ENCODE measurements at places on chromosomes 3 and 15. TPM values are rescaled to one million over a fixed set of nuclear protein-coding genes. Genes with fewer than 3 reads are reported as not detected.

DNA sequence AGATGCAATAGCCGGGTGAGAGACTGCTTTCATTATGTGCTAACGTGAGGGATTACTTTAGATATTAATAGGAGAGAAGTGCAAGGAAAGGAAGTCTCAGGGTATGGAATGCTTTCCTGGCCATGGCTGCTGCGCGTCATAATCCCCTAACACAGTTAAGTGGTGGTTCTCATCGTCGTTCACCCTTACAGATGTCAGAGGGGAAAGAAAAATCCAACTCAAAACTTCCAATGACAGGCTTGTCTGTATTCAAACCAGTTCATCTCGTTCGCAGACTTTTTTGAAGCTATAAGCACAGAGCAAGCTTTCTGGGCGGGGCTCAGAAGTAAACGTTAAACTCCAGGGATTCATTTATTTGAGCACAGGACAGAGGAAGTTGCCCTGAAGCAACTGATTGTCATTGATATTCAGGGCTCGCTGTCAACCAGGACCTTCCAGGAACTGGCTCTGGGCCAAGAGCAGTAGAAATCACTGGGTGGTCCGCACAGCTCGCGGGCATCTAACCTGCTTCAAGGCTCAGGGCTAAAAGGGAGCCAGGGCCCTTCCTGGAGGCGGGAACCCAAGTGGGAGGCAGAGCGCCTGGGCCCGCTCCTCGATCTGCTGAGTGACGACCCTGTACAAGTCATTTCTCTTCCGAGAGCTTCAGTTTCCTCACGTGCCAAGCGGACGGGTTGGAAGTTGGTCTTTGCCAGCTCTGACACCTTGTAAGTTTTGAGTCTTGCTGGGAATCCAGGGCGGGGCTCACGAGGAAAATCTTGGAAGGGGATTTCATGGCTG, 1.1 kb upstream of the LPP start:
- peak; percentile 46 for DNase-seq

- DNase-seq, result no peak
These were observed 3.4 kb downstream of the PIGZ start for GRCh38 chr3:196965112-196965803.

The PP2D1 gene
- not detected for total RNA-seq

- peak; percentile 50 for DNase-seq
These were observed 749.1 kb downstream of the ROBO1 start for GRCh38 chr3:79018671-79019136.

DNA sequence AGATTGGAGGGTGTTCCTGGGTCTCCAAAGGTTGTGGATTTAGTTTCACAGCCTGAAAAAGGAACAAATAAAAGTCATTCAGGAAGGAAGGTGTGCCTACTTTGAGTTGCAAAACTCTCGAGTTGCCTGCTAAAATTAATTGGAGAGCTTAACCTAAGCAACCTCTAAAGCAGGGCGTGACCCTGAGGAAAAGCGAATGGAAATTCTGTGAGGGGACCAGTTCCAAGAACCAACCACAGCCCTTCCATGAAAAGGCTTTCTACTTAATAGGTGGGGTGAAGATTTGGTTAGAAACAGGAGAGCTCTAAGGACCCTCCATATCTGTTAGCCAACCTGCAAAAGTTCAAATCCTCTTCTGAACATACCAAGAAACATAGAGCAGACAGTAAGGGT, 1.5 kb downstream of the CD80 start:
- no peak for DNase-seq
